ENCODE measurements at places on chromosomes 12 and 14.

DNA sequence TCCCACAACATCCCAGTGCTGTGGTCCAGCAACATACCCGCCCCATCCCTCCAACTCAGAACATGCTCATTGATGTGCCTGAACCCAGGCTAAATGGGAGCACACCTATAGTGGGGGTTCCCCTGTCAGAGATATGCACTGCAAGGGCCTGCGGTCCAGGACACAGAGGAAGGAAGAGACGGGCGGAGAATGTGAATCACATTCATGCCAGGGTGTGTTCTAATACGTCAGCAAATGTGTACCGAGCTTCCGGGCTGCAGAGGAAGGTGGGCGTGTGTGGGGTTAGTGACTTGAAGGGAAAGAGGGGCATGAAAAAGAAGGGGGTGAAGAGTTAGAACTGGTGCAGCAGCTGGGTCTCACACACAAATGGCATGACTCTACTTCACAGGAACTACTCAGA, 83.7 kb downstream of the DPF3 start:
- DNase-seq = peak; percentile 38

DNA sequence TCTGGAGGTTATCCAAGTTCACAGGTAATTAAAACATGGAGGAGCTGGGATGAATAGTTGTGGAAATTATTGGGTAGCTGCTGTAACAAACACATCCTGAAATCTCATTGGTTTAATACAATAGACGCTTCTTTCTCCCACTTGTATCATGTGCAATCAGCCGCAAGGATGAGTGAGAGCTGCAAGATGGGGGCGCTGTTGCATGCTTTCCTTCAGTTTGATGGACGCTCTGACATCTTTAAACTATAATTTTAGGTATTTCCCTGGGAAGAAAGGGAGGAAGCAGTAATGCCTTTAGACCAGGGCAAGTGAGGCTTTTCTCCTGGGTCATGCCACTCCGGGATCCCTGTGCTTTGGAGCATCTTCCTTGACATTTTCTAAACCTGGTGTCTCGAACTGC, 178.7 kb downstream of the PAWR start:
- no peak for DNase-seq

- DNase-seq = peak; percentile 6
These were observed 220.3 kb upstream of the ARID2 start for GRCh38 chr12:45509187-45509586.

DNA sequence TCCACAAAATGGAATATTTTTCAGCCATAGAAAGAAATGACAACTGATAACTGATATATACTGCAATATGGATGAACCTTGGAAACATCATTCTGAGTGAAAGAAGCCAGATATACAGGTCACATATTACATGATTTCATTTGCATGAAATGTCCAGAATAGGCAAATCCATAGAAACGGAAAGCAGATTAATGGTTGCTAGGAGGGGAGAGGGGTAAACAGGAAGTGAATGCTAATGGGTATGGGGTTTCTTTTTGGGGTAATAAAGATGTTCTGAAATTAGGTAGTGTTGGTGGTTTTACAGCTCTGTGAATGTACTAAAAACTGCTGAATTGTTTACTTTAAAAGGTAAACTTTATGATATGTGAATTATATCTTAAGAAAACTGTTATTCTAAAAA, 6.5 kb downstream of the RAD51AP1 start:
- no peak for DNase-seq

DNA sequence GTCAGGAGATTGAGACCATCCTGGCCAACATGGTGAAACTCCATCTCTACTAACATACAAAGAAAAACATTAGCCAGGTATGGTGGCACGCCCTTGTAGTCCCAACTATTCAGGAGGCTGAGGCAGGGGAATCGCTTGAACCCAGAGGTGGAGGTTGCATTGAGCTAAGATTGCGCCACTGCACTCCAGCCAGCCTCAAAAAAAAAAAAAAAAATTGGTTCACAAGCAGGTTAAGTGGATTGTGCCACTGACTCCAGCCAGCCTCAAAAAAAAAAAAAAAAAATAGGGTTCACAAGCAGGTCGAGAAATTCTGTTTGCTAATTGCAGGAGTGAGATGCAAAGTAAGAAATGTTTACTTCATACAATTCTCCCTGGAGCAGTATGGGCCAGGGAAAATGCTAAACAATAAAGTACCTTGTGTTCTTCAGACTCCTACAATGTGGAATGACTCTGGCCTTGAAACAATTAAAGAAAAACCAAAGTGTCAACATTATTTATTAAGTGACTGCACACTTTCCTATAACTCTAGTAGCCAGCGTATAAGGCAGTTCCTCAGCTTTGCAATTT, 6.1 kb downstream of the EDDM3B start:
- DNase-seq = no peak

All from CD4-positive, alpha-beta T cell treated with Interleukin-4 for 4 hours (primary cell).